ENCODE measurements at places on chromosomes 11 and 22.

GRCh38 chr11:94134651-94135512 is 6.2 kb downstream of the PANX1 start:
- no peak for DNase-seq

DNA sequence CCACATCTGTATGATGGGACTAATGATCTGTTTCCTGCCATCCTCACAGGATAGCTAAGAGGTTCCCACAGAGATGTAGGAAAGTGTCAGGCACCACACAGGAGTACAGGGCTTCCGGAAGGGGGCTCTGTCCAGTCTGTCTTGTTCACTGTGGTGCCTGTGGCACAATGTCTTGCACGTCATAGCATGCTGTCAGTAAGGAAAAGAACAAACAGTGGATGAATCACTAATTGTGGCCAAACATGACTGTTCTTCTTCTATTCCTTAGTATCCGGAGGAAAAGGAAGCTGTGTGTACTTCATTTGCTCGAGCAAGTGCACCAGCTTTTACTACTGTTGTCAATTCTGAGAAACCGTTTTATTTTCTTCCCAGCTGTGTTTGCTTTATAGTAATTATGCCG is 73.4 kb upstream of the YWHAH start:
- DNase-seq: no peak

- DNase-seq: no peak
Observed at GRCh38 chr11:106306942-106307341, 229.5 kb downstream of the AASDHPPT start.

DNA sequence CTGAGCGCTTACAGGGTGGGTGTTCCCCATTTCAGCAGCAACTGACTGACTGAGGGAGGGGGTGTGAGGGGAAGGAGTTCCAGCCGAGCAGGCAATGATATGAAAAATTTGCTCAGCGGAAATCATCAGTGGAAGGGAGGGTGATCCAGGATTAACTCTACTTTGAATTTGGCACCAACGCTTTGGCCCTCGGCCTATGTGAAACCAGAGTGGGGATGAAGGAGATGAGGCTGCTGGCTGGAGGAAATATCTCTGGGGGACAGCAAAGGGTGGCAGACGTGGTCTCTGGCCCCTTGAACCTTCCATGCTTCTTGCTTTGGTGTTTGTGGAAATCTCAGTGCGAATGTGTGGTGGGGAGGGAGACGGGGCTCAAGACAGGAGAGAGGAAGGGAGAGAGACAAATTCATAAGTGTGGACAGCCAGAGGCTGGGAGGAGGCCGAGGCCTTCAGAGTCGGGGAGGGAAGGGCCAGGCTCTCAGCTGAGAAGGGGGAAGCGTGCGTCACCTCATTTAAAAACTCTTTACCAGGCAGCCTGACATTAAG is 83.6 kb downstream of the FDX1 start:
- DNase-seq: no peak

DNA sequence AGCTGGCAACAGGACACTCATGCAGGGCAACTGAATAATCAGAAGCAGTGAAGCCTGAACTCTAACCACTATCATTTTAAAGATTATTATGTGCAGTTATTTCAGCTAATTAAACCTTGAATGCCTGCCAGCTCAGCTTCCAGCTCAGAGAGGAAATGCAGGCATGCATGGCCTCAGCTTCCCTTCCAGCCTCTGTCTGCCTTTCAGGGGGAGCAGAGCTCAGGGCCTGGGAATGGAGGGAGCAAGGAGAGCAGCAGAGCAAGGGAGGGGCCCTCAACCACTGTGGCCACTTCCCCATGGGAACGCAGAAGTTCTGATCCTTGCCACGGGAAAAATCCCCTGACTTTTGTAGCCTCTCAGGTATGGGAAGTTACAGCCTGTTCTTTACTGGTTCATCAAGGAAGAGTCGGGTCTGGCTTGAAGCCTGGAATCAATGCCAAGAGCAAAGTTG is 32.5 kb upstream of the APLNR start:
- no peak for DNase-seq

GRCh38 chr22:35192129-35192918 is 65.0 kb upstream of the HMGXB4 start:
- no peak for DNase-seq

DNA sequence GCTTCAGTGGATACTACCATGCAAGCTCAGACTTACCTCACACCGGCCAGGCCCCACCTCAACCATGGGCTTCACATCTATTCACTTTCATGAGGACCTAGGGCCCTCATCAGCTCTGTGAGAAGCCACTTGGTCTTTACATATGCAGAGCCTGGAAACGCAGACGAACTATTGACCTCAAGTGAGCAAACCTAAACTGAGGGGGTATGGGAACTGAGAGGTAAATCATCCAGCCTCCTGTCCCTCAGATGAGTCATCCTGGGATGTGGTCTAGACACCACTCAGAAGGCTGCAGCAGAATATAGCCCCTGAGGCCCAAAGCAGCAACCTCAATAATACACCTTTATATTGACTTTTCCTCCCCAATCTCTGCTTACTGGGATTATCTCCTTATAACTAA is 578.0 kb downstream of the INSC start:
- DNase-seq: no peak

DNA sequence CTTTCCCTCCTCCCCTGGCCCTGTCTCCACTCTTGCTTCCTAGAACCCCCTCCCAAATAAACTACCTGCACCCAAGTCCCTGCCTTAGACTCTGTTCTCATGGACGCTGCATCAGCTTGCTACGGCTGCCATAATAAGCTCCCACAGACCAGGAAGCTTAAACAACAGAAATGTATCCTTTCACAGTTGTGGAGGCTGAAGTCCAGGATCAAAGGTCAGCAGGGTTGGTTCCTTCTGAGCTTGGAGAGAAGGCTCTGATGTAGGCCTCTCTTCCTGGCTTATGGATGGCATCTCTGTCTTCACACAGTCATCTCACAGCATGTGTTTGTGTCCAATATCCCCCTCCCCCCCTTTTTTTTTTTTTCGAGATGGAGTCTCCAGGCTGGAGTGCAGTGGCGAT is 23.4 kb downstream of the CBX7 start:
- no peak for DNase-seq

DNA sequence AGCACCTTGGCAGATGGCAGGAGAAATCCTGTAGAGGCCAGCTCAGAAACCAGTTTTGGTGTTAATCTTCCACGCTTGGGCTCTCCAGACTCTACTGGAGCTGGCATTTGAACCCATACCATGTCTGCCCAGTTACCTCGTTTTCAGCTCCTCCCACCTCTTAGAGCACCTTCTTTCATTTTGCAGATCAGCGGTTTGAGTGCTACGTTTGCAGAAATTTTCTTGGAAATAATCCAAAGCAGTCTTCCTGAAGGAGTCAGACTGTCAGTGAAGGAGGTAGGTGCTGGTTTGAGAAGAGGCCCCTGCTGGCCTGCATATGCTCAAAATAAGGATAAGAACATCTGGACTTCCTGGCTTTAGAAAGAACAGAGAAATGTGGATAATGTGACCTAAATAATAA is 13.7 kb downstream of the COA4 start:
- no peak for DNase-seq

DNA sequence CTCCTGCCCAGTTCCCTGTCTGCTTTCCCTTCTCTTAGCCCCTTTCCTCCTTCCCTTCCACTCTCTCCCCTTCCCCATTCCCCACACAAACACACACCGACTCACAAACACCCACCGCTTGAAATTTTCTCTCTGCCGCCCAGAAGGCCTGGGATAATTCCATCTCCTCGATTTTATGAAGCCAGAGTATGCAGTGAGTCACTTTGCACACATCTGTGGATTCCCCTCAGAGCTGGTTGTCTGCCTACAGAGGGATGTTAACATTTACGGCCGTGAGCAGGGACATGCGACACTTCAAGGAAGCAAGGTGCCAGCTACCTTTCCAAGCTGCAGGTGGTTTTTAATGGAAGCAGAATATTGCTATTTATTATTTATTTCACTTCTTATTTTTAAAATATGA is 332.0 kb downstream of the TENM4 start:
- no peak for DNase-seq

- DNase-seq: no peak
Observed at GRCh38 chr11:22192289-22192641, 620 bp upstream of the ANO5 start.

DNA sequence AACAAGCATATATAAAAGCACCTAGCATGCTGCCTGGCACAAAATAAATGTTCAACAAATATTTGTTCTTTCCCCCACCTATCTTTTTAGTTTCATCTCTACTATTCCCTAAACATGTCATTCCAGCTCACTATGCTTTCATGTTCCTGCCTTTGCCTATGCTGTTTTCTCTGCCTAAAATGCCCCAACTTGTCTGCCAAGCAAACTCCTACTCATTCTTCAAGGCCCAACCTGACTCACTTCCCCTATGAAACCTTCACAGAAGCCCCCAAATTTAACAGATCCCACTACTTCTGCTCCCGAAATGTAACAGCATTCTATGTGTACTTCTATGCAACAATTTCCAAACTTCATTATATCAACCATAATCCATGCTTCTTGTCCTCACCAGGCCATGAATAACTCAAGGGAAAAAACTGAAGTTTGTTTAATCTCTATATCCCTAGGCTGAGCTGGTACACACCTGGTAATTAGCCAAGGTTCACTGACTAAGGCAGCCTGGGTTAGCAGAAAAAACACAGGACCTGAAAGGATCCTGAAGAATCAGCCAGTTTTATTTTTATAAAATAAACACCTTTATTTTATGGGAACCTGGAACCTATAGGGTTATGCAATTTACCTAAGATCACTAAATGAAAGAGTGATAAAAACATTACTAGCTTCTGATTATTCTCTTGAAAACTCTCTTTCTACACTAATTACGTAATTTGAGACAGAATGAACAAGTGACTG is 72.2 kb downstream of the PAK1 start:
- no peak for DNase-seq

GRCh38 chr22:23264610-23265367 is 84.5 kb downstream of the BCR start:
- DNase-seq: no peak

- DNase-seq: no peak
Observed at GRCh38 chr11:12810568-12810894, 136.3 kb downstream of the TEAD1 start.

DNA sequence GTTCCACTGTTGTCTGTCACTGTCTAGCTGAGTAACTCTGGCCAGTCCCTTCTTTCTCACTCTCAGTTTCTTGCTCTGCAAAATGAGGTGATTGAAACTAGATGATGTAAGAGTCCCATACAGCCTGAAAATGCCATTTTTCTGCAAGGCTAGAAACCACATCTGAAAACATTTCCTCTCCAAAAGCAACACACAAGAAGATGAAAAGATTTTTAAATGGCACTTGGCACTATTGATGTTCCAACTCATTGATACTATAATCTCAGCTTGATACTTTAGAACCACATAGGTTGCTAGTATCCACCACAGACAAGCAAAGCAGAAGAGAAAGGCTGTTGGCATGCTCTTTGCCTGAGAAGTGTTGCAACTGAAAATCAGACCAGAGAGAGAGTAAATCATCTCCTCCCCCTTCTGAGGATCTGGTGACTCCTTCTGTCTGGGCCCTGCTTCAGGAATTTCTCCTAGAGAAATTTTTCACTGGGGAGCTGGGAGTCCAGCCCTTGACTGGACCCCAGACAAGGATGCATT is 1217.9 kb downstream of the LRRC4C start:
- no peak for DNase-seq

- no peak for DNase-seq
Observed at GRCh38 chr22:19825904-19826618, 28.6 kb downstream of the GNB1L start.

DNA sequence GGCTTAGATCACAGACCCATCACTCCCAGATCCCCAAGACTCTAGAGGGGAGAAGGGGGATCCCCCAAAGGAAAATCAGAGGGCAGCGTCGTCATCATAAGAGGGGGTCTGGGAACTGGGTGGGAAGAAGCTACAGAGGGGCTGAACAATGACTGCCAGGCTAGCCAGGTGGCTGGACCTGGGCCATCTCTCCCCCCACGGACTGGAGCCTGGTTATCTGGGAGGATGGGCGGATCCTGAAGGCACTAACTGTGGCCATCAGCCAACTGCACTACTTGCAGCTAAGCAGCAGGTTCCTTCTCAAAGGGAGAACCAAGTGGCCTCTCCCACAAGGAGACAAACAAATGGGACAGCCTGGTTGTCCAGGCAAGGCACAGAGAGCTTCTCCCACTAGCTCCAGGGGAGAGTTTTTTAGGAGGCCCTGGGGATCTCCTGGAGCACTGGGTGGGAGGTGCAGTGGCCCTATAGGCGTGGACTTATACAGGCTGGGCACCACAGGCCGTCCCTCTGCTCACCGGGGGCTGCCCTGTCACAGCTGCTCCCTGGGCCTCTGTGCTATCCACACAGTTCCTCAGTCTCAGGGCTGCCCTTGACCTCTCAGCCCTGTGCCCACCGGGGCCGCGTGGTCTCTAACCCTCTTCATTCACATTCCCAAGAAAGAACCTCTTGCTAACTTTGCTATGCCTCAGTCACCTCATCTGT is 15.4 kb downstream of the P2RY6 start:
- DNase-seq: no peak

GRCh38 chr22:42561856-42562255 is 8.1 kb downstream of the SERHL2 start:
- no peak for DNase-seq

DNA sequence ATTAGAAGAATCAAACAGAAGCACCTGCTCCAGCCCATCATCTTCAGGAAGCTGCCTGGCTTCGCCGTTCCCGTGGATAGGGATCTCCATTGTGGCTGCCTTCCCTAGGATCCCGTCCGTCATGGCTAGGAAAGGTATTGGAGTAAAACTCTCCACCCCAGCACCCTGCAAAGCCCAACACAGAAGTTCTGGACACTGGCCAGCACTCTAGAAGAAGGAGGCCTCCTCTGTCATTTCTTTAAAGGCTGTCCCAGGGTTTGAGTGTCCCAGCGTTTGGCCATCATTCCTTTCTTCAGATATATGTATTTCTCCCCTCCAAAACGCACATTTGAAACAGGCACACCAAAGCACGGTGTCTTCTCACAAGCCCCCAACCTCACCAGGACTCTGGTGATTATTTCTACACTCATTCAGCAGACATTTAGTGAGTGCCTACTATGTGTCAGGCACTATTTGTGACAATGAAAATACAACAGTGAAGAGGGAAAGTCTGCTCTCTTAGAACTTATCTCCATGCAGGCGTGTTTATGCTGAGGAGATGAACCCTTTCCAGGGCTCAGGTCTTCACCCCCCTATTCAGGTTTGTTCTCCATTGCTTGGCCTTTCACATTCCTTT is 724 bp downstream of the ARFIP2 start:
- DNase-seq: no peak

- no peak for DNase-seq
Observed at GRCh38 chr22:49617866-49618676, 209.6 kb downstream of the BRD1 start.

DNA sequence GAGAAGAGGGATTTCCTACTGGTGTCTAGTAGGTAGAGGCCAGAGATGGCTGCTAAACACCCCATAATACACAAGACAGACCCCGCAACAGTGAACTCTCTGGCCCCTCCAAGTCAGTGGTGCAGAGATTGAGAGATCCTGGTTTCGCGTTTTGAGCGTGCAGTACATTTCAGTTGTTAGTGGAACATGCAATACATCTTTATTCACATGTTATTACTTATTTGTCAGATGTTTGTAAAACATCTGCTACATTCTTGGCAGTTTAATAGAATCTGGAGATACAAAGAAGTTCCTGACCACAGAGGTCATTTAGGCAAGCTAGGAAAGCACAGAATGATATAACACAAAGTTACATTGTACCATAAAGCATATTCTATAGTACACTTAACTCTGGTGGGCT is 41.5 kb downstream of the ST3GAL4 start:
- DNase-seq: no peak

All from amygdala (tissue), 56 donors.